ENCODE measurements at places on chromosomes 1 and 21.

- no peak for DNase-seq
Measured at GRCh38 chr1:150909585-150910180, 16.5 kb upstream of the SETDB1 start.

- no peak for DNase-seq
Measured at GRCh38 chr1:236602171-236602570, 2.1 kb downstream of the HEATR1 start.

DNA sequence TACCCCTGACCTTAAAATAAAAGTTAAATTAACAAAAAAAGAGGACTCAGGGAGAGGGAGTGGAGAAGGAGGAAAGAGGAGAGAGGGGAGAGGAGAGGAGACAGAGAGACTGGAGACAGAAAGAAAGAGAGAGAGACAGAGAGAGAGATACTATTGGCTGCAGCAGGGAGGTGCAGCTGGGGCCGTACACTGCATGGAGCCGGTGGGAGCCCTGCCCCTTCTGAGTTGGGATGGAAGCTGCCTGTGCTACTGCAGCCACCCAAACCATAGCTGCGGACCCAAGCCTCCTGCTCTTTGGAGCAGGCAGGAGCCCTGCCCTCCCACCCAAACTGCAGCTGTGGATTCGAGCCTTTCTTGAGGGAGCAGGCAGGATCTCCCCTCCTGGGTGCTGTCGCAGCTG is 32.7 kb upstream of the HP1BP3 start:
- no peak for DNase-seq

DNA sequence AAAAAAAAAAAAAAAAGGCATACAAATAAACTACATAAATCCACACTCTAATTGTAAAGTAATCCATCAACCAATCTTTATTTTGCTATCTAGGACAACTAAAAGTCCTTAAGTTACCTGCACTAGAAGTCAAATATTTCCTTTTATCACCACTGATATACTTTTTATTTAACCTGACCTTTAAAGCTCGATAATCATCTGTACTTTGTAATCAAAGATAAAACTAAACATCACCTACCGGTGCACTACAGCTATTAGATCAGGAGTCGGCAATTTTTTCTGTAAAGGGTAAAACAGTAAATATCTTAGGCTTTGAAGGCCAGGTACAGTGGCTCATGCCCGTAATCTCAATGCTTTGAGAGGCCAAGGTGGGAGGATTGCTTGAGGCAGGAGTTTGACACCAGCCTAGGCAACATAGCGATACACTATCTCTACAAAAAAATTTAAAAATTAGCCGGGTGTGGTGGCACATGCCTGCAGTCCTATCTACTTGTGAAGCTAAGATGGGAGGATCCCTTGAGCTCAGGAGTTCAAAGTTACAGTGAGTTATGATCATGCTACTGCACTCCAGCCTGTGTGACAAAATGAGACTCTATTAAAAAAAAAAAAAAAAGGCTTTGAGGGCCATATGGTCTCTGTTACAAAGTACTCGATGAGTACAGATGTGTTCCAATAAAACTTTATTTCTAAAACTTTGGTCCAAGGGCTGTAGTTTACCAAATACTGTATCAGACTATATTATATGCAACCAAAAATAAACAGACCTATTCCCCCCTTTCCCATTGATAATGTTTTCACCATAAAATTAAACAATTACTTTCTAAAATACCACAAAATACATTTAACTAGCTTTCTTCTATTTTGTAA is 47.1 kb downstream of the TESK2 start:
- DNase-seq, result no peak

DNA sequence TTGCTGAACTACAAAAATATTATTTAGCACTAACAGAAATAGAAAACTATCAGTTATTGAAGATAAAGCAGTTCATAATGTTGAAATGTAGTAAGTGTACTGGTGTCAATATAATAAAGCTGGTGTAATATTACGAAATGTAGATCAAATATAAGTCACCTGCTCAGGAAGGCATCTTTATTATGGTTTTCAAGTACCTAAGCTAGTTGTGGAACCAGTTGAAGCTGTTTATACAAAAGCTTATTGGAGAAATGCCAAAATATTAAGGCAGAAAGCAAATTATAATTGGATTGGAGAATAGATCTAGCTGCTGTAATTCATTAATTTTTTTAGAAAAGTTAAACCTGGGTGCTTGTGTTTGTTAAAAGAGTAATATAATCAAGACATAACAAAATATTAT is 6.2 kb upstream of the MARK1 start:
- DNase-seq, result no peak

Measured in hypothalamus (tissue), 51 donors.